ENCODE measurements at places on chromosomes 16 and 17.
A peak's percentile ranks its signal among the peaks of the same experiment; 100 is the strongest.

GRCh38 chr16:82748026-82748425 lies 121.3 kb downstream of the CDH13 start:
- DNase-seq = peak; percentile 81

DNA sequence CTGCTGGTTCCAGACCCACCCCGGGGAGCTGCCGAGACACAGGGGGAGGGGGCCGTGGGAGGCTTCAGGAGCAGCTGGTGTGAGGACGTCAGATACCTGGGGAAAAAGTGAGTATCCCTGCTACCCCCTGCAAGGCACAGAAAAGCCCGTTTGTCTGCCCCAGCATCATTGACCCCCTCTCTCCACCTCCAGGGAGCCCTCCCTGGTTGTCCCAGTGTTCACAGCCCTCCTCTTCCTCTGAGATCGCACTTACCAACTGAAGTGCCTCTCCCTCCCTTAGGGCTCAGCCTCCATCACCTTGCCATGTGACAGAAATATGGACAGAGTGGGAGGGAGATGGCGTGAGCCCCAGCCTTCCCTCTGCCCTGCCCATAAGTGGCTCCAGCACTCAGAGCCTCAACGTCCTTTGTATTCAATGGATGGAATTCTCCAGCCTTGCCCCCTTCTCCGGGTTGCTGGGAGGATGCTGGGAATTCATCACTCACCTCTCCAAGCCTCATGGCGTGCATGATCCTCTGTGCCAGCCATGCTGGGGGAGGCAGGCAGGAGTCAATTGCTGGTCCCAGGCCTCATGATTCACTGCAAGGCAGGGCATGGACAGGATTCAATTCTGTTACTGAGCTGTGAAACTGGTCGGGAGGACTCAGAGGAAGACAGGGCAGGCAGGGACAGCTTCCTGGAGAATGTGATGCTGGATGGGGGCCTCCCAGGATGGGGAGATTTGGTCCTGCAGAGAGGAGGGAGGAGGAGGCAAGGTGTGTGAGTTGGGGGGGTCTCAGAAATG lies 14.6 kb downstream of the SPNS3 start:
- DNase-seq = no peak

DNA sequence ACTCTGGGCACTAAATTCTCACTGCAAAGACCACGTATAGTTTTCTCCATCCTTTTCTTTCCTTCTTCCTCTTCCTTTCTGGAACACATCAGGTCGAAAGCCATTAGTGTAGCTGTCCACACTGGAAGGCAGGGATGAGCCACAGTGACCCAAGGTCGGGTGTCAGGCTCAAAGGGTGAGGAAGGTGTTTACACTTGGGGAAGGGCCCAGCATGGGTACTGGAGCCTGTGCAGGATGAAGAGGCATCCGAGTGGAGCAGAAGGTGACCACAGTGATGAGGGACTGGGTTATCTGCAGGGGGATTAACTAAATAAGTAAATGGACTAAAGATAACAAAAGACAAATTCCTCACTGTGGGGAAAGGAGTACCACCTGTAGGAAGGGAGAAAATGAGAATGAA lies 164.0 kb downstream of the SOX9 start:
- DNase-seq = no peak

DNA sequence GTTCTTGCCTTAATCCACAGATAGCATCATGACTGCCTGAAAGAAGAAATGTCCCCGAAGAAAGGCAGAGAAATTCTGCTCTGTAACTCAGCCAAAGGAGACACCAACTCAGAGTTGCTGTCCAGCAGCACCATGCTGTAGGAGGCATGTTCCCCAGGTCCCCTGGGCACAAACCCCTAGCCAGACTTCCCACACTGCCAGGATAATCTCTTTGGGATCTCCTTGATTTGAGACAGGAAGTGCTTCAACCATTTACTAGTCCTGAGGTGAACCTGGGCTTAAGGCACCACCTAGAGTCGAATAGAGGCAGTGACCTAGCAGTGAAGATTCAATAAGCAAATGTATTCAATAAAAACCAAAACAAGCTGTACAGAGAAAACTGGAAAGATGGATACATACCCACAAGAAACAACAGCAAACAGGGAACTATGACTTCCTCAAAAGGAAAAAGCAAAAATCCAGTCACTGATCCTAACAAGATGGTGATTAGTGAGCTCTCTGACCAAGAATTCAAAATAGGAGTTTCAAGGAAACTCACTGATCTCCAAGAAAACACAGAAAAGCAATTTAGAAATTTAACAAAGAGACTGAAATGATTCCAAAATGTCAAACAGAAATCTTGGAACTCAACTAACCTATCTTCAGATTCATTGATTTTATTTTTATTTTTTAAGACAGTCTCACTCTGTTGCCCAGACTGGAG lies 5.7 kb downstream of the OR4D2 start:
- DNase-seq = peak; percentile 4

DNA sequence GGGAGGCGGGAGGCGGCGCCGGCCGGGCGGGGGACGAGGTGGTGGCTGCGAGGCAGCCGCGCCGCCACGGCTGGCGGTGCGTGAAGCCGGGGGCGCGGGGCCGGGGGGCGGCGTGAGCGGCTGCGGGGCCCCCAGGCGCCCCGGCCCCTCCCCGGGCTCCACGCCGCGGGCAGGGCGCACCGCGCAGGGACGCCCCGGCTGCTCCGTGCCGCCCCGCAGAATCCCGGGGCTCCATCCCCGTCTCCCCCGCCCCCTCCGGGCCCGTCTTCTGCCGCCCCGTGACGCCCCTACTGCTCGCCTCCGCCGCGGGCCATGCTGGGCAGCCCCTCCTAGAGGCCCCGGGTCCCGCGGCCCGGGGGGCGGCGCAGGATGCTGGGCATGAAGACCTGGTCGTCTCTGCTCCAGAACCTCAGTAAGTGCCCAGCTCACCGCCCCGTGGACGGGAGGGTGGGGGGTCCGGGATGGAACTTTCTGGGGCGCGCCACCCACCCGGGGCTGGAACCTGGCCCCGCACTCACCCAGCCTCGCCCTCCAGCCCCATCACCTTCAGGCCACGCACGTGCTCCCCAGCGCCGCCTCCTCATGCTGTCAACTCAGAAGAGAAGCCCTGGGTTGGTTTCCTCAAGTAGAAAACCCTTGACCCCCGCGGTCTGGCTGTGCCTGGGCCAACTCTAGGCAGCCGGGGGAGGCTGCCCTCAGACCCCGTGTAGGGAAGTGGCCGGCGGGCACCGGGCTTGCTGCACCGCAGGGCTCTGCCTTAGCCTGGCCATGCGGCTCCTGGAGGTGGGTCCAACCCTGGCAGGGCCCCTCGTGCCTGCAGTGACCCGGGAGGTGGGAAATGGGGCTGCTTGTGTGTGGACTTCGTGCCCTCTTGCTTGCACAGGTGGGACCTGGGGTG lies 150.2 kb upstream of the GSE1 start:
- DNase-seq = no peak

DNA sequence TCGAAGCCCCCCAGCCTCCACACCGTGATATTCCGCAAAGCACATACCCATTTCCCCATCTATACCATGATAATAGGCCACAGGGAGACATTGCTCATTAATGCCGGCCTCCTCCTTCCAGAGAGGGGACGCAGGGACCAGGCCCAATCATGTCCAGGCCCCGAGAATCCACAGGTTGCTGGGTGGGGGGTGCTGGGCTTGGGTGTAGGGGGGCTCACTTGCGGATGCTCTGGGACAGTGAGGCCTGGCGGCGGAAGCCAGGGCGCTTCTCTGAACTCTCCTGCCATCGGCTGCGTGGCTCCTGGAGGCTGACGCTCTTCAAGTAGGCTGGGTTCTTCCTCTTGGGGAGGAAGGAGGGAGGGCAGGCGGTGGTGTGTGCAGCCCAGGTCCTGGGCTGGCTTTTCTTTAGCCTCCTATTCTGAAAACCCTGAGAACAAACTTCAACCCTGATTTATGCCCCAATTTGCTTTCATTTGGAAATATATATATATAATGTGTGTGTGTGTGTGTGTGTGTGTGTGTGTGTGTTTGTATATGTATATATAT lies 12.2 kb downstream of the AANAT start:
- DNase-seq = no peak

DNA sequence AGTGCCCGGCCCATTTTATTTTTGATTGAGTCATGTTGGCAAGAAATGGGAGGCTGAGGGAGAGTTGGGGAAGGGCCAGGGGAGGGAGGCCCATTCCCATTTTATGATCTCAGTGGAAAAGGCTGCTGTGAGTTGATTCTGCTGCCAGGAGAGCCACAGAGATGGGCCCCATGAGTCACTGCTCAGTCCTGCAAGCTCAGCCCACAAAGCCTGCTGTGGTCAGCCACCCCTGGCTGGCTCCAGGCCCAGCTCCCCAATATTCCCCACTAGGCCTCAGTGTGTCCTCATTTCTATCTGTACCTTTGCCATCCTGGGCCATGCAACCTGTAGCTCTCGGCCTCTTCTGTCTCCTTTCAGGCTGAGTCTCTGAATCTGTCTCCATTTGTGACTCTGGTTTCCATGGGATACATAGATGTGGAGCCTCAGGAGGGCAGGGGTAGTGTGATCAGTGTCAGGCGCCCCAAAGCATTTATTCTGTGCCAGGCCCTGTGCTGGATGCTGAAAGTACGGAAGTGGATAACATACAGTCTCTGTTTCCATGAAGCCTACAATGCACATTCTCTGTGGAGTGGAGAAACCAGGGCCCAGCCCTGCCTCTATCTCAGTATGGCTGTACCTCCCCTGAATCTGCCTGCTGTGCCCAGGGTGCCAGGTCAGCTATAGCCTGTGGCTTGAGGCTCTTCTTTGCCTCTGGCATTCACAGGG lies 1.9 kb upstream of the PLEKHG4 start:
- DNase-seq = peak; percentile 99

DNA sequence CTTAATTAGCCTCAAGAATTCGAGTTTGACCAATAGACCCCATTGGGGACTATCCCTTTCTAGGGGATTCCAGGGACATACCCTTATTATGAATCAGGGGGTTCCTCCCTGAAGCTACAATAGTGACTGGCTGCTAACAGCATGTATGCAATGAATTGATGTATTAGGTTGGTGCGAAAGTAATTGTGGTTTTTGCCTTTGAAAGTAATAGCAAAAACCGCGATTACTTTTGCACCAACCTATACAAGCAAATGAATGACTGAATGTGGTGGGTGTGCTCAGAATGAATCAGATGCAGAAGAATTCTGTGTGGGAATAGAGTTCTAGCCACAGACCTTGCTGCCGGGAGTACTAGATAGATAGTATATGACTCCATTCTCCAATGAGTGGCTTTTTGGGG lies 76.7 kb downstream of the HLF start:
- peak; percentile 26 for DNase-seq

- DNase-seq = peak; percentile 33
Observed at GRCh38 chr16:29318037-29318436, 88.5 kb downstream of the NPIPB11 start.

- no peak for DNase-seq
Observed at GRCh38 chr17:55186937-55187770, 77.6 kb upstream of the HLF start.

DNA sequence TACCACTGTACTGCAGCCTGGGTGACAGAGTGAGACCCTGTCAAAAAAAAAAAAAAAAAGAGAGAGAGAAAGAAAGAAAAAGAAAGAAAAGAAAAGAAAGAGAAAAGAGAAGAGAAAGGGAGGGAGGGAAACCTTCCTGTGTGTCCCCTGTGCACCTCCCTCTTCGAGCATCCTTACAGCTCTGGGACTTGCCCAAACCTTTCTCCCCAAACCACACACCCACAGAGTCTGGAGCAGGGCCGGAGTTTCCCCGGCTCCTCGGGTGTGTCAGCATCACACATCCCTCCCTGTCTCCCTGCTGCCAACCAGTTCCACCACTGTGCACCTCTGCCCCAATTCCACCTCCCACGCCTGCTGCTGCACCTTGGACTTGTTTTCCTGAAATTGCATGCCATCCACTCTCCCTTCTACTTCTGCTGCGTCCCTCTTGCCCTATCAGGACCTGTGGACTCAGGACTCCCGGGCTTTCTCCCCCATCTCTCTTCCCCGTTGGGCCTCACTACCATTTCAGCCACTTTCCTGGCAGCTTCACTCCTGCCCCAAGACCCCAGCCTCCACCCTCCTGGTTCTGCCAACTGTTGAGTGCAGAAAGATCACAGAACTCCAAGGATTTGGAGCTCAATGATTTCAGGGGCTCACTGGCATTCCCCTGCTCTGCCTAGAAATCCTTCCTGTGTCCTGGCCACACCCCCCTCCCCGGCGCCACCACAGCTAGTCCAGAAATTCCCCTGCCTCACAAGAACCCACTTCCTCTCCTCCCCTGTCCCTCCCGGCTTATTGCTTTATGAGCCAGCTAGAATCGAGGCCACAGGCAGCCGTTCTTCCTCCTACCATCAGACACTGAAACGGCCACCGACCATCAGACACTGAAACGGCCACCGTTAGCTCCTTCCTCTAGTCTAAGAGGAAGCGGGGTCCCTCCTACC lies 3.7 kb upstream of the CDK3 start:
- DNase-seq = peak; percentile 44

DNA sequence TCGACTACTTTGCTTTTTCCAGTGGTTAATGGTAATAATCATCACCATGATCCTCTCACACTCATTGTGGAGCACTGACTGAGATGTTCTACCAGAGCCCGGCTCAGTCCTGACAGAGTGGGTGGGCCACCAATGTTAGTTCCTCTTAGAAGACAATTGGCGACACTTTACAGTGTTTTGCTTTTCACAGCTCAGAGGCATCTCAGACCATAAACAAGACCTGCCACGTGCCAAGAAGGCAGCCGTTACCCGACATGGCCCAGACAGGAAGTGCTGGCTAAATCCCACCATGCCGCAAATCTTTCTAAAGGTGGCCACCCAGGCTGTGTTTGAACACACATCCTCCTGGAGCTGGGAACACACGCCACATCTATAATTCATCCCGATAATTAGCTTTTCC lies 103.7 kb downstream of the XYLT1 start:
- no peak for DNase-seq

DNA sequence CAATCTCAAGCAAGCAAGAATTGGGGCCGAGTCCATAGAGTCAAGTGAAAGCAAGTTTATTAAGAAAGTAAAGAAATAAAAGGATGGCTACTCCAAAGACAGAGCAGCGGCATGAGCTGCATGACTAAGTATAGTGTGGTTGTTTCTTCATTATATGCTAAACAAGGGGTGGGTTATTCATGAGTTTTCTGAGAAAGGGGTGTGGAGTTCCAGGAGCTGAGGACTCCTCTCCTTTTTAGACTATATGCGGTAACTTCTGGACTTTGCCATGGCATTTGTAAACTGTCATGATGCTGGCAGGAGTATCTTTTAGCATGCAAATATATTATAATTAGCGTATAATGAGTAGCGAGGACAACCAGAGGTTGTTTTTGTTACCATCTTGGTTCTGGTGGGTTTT lies 819.9 kb downstream of the KCNJ2 start:
- no peak for DNase-seq

DNA sequence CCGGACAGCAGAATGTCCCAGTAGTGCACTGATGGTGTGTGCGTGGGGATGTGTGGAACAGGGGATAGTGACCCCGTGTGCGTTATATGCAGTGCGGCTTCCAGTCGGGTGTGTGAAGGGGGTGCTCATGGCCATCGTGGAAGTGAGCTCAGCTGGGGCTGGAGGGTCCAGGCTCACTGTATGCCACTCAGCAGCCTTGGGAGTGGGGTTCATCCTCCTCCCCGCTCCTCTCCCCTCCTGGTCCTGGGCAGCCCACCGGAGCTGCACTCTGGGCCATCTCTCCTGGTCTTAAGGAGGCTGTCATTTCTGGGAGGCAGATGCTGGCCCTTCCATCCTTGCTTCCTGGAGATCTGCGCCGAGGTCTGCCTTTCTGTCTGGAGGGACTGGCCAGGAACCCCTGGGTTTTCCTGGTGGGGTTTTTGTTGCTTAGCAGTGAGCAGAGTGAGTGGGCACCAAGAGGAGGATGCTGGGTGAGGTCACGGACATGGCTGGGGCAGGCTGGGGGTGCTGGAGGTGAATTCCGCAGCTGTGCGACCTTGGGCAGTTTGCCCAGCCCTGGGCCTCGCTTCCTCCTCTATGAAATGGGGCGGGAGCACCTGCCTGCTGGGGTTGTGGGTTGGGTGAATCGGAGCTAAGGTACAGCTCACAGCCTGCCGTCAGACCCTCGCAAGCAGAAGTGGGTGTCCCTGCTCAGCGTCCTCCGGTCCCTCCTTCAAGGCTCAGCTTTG lies 164.1 kb downstream of the SEC14L1 start:
- DNase-seq = no peak

Data from astrocyte of the spinal cord (primary cell).